ENCODE measurements at places on chromosomes 2 and 18. TPM values are rescaled to one million over a fixed set of nuclear protein-coding genes. Genes with fewer than 3 reads are reported as not detected.

SLC4A3 gene
- total RNA-seq: 3.8 TPM

KRTCAP3 gene
- 0.76 TPM for total RNA-seq

ATP6V1B1 gene
- total RNA-seq: 2.6 TPM

ITM2C gene
- 81.7 TPM for total RNA-seq

KCNG3 gene
- total RNA-seq: 0.74 TPM

AMER3 gene
- total RNA-seq: not detected

SP140 gene
- total RNA-seq: 0.45 TPM

RAPGEF4 gene
- total RNA-seq: 0.54 TPM

CPLX4 gene
- not detected for total RNA-seq

ZNF385B gene
- total RNA-seq: not detected

C2orf92 gene
- 1.1 TPM for total RNA-seq
